NCI-H1105 treated with DMSO at 0.1 percent for 48 hours (cell line): ENCODE measurements at places on chromosomes 4 and X.

- no peak for DNase-seq
Measured at GRCh38 chr4:3036131-3036952, 38.0 kb downstream of the HTT-AS start.

GRCh38 chr4:169604903-169605331 lies 7.5 kb downstream of the NEK1 start:
- no peak for DNase-seq

- no peak for DNase-seq
Measured at GRCh38 chr4:1551211-1551610, 132.9 kb downstream of the FAM53A start.

DNA sequence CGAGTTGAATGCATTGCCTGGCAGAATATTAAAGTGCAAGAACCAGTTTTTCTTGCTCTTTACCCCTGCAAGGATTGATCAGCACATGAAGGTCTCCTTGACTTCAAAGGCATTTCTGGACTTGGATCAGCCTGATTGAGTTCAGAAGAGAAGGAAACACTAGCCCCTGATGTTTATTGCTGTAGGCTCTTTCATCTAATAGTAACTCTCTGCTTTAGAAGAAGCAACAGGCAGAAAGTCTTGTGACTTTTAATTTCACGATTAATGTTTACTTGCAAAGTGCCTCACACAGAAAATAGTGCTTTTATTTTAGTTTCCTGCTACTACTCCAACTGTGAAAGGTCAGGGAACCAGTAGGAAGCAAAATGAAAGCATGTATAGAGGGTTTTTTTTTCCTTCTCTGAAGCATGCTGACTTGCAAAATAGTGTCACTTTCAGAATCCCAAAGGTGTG lies 69.1 kb downstream of the PCDH7 start:
- no peak for DNase-seq

DNA sequence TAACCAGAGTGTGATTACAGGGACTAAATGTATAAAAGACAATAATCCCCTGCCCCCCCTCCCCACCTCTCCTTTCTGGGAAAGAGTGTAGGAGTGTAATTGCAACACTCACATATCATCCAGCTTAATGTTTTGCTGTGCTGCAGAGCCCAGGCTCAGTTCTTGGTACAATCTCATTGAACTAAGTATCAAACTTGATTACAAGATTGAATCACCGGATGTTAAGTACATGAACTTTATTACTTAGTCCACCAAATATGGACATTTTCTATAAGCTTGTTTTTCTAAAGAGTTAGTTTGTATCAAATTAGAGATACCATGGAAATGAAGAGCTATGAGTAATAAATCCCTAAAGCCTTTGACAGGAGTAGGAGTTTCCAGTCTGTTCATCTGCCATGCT lies 559.1 kb downstream of the ZNF674 start:
- no peak for DNase-seq

DNA sequence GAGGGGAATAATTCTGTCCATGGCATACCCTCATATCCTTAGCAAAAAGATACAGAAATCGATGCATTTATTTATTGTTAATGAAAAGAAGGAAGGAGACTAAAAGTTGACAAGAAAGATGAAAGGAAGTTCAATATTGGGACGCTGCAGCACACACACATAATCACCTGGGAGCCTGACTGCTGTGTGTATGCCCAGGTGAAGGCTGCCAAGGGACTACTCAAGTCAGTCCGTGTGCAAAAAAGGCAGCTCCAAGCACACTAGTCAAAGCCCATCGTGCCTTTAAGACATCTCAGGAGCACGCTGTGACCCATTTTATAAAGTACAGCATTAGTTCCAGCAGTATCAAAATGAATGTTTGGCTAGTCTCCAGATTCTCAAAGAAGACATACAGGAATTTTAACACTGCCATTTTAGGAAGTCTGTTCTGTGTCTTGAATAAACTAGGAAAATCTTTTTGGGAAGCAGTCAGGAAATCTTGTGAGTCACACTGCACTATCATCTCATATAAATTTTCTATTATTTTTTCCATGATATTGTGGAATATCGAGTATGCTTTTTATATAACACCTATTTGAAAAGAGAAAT lies 363.9 kb downstream of the GASK1B start:
- DNase-seq: no peak

DNA sequence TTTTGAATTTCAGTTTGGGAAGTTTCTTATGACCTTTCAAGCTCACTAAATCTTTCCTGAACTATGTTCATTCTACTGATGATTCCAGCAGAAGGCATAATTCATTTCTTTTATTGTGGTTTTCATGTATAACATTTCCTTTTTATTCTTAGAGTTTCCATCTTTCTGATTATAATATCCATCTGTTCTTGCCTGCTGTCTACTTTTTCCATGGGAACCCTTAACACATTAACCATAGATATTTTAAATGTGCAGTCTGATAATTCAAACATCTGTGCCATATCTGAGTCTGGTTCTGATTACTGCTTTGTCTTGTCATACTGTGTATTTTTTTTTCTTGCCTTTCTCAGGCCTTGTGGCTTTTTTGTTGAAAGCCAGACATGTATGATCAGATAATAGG lies 234.7 kb downstream of the COX7B2 start:
- DNase-seq: no peak

DNA sequence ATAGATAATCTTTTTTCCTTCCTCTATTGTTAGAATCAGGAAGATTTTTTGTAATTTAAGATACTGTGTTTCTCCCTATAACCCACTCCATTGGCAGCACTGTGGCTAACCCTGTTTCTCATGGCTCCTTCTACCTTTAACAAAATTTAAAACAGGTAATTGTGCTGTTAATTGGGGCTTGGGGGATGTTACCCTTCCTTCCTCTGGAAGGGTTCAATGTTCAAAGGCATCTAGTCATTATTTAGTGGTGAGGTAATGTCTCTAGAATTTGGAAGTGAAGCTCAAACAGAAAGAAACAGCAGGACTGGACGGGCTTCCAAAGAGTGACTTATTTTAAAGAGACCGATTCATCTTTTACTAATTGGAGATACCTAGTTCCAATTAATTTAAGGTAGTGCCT lies 166.4 kb downstream of the TRIML1 start:
- DNase-seq: no peak

DNA sequence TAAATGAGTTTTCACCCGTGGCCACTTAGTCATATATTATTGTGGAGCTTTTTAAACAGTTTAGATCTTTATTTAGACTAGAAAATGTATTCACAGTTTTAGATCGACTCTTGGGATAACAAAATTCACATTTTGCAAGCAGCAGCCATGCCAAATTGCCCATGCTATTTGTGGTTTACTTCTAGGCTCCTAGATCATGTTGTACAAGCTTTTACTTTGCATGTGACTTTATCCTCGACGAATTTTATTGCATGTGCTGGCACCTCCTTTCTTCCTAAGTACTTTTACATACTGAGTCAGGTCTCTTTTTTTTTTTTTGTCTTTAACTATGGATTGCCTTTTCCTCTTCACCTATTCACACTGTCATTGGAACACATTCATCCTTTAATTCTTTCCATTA lies 23.2 kb downstream of the BBS12 start:
- DNase-seq: no peak

GRCh38 chr4:2790583-2791517 lies 2.0 kb upstream of the SH3BP2 start:
- no peak for DNase-seq

DNA sequence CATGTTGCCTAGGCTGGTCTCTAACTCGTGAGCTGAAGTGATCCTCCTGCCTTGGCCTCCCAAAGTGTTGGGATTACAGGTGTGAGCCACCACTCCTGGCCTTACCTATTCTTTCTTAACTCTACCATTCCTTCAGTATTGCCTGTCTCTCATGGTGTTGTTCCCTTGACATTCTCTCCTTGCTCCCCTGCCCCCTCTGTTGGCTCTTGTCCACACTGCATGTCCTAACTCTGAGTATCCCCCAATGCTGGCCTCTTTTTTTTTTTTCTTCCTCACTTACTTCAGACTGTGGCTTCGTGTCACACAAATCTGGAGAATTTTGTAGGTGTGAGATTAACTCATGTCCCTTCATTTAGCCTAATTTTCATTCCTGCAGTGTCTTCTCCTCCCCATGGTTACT lies 22.9 kb upstream of the FRMPD4 start:
- no peak for DNase-seq

DNA sequence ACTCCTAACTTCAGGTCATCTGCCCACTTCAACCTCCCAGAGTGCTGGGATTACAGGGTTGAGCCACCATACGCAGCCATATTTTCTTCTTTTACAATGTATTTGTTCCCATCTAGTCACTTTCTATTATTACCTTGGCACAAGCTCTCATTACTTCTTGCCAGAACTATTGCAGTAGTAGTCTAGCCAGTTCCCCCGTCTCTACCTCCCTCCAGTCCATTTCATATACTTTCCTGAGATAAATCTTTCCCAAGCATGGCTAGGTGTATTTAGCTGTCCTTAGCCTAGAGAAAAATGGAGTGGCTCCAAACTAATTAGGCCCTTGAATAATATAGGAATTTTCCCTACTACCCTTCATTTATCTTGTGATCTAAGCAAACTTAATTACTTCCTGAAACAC lies 412.2 kb downstream of the RPA4 start:
- DNase-seq: no peak

GRCh38 chrX:17547658-17548057 lies 172.7 kb downstream of the NHS start:
- peak; percentile 52 for DNase-seq
